ENCODE measurements at places on chromosomes 5 and 9.
A peak's percentile ranks its signal among the peaks of the same experiment; 100 is the strongest.

- peak; percentile 76 for DNase-seq
Measured at GRCh38 chr5:126600631-126601511, at the start of gene PHAX. TSS of gene PHAX (plus strand) at chr5:126600947. CDS start at chr5:126600963, 16 bp downstream.

GRCh38 chr9:130636648-130637020 lies 27.8 kb upstream of the PRDM12 start:
- DNase-seq = no peak

- no peak for DNase-seq
Measured at GRCh38 chr5:116439905-116440304, 134.7 kb downstream of the SEMA6A start.

- no peak for DNase-seq
Measured at GRCh38 chr9:749716-750115, 91.8 kb upstream of the DMRT1 start.

DNA sequence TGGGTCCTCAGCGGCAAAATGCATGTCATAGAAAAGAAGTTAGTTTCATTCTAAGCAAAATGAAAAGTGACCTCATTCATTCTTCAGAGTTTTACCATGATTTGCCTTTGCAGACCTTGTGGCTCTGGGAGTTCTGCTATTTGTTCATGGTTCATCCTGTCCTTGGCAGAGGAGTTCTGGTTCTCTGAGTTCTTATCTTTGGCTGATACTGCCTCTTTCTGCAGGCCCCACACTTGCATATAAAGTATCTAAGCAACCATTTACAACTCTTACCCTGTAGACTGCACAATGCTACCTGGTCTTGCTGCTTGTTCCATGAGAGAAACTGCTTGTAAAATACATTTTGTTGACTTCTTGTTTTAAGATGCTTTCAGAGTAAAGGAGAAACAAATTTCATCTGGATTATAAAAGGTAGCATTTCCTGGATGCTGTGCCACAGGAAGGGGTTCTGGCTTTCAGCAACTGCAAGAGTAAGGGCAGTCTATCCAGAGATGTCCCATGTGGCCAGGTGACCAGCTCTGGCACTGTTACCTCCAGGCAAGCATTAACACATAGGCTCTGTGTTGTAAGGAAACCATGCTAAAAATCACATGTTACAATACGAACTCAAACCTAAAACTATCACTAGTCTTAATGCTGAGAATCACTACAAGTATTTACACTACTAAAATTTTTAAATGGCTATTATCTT lies 513.2 kb downstream of the SPOCK1 start:
- DNase-seq = no peak

DNA sequence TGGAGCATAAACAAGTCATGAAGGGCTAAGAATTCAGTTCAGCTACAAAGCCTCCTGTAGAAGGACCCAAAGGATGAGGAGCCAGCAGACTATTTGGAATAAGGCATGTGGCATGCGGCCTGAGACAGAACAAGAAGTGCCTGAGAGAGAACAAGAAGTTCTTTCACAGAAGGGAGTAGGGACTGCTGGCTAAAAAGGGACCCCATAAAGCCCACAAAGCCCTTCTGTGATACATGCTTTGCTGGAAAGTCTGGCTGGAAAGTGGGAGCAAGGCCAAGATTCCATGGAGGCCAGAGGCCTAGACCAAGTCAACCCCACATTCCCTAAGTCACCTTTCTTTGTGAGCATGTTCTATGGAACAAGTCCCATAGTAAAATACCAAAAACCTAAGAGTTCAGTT lies 35.9 kb upstream of the UBAP2 start:
- DNase-seq = no peak

- no peak for DNase-seq
Measured at GRCh38 chr5:53037141-53037859, 48.1 kb downstream of the ITGA2 start.

- no peak for DNase-seq
Measured at GRCh38 chr9:77708064-77708815, 60.1 kb upstream of the GNA14 start.

GRCh38 chr9:114735704-114736103 lies 53.7 kb upstream of the TEX48 start:
- DNase-seq = no peak

DNA sequence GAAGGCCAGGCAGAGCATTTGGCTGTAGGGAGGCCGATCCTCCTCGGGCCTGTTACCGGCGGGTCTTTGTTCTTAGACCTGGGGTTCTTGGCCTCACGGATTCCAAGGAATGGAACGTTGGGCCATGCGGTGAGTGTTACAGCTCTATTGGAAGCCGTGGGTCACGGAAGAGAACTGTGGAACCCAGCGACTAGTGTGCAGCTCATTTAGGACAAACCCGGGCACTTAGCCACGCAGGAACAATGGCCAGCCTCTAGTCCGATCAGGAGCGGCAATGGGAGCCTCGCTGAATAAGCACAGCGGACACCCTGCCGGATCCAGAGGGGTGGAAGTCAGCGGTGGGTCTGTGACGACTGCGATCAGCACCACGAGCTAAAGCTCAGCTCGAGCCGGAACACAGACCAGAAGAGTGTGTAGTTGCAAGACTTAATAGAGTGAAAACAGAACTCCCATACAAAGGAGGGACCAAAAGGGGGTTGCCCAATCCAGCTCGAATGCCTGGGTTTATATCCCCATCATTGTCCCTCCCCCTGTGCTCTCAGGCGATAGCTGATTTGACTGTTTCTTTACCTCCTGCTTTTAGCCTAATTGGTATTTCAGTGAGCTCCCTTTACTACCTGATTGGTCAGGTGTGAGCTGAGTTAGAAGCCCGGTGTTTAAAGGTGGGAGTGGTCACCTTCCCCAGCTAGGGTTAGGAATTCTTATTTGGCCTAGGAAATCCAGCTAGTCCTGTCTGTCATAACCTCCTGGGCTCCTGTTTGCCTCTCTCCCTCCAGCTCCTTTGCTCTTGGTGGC lies 53.7 kb upstream of the RPL26L1 start:
- no peak for DNase-seq

DNA sequence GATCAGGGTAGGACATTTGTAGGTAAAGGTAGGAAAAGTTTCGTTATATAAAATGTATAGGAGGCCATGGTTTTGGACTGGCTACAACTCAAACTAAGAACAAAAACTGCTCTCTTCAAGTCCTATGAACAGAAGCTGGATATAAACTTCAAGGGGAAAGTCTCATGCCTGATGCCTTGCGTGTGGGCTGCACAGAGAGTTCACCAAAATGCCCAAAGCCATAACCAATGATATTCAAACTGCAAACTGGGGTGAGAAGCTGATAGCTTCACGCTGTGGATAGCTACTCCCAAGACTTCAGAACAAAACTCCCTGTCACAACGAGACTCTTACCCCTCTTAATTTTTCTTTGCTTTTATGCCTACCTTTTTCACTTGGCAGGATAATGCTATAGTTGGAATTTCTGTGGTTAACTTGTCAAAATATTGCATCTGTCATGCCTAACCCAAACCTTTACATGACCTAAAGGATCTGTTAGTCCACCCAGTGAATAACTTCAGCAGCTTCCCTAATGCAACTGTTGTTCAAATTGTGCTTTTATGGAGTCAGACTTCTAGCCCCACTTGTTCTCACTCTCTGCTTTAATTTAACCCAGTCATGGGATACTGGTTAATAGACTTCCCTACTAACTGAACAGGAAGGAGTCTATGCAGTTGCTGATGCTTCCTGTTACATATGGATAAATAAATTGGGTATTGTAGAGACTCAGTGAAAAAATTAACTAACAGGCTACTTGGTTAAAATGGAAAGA lies 71.9 kb downstream of the SFXN1 start:
- no peak for DNase-seq

GRCh38 chr5:90528601-90529193 lies 687 bp downstream of the LYSMD3 start:
- no peak for DNase-seq

- no peak for DNase-seq
Measured at GRCh38 chr9:114238891-114239875, 83.7 kb upstream of the ORM1 start.

GRCh38 chr5:178307267-178308045 lies 74.9 kb upstream of the PHYKPL start:
- DNase-seq = no peak

GRCh38 chr5:151903243-151903653 lies 21.4 kb downstream of the GLRA1 start:
- DNase-seq = no peak

- DNase-seq = no peak
Measured at GRCh38 chr5:28967848-28968247, 1929.5 kb upstream of the CDH9 start.

GRCh38 chr5:94457788-94458187 lies 160.6 kb downstream of the KIAA0825 start:
- no peak for DNase-seq

Measured in stimulated activated CD4-positive, alpha-beta T cell treated with anti-CD3 and anti-CD28 coated beads, Interleukin-4, amount 100 ng/mL, for 4 hours (primary cell).